HCEC 1CT (cell line): ENCODE measurements at places on chromosomes 1 and 21.

GRCh38 chr1:16155537-16156410, at the start of gene EPHA2:
Gene EPHA2, minus strand, starts transcription at chr1:16156069. Its CDS starts 137 bp downstream, at chr1:16155932.
- peak; percentile 68 for DNase-seq

GRCh38 chr1:183653876-183654451, 848 bp upstream of the APOBEC4 start:
- no peak for DNase-seq

DNA sequence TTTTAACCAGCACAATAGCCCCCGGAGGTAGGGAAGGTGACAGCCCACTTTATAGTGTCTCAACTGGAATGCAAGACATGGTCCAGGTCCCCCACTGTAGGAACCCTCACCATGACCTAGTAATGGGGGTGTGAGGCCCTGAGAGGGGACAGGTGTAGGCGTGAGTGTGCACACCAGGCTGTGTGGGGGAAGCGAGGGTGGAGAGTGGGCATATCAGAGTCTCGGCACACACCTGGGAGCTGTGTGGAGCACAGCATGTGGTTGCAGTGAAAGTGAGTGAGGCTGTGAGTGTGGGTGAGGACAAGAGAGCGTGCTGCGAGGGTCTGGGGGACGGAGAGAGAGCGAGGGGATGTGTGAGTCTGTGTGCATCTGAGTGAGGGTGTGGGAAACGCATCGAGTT, 17.1 kb upstream of the RSPO1 start:
- DNase-seq: no peak

- DNase-seq: no peak
Measured at GRCh38 chr21:19275065-19275464, 871.5 kb upstream of the TMPRSS15 start.

DNA sequence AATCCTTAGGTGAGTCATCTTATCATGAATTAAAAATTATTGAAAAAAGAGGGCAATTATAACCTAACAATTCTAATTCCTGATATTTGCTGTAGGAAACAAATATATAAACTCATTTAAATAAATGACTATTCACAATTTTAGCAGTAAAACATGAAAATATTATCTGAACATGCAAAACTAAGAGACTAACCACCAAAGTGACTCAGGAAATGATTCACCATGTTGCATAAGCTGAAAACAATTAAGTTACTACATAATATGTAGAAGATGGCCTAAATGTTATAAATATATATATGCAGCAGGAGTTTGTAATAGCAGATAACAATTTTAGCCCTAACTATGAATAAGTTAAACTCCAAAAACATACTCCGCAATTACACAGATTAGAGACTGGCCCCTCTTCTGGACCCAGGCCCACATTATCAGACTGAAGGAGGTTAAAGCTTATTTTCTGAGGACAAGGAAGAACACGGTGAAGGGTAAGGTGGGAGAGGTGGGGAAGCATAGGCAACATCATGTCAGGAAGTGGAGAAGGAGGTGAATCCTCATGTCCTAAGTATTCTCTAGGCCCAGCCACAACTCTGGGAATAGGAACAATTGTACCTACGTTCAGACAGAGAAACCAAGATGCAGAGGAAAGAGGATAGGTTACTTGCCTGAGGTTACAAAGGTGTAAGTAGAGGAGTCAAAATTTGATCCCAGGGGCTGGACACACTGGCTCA, 15.6 kb upstream of the AIM2 start:
- peak; percentile 88 for DNase-seq

GRCh38 chr1:204872262-204872881, 1.7 kb downstream of the NFASC start:
- no peak for DNase-seq

DNA sequence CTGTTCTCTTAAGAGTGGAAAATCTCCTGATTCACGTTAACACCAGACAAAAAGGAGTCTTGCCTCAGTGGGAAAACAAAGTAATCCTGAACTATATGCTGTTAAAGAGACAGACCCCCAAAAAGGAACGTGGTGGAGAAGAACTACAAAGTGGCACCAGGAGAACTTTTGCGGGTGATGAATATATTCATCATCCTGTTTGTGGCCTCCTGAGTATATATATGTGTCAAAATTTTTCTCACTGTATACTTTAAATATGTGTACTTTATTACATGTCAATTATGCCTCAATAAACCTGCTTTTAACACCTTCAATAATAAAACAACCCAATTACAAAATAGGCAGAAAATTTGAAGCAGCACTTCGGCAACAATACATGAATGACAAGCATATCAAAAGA, 31.1 kb downstream of the ZNF644 start:
- DNase-seq: no peak

- DNase-seq: no peak
Measured at GRCh38 chr1:79902418-79902817, 895.9 kb upstream of the ADGRL4 start.

- DNase-seq: peak; percentile 51
Measured at GRCh38 chr1:10033359-10033845, 644 bp downstream of the UBE4B start.

DNA sequence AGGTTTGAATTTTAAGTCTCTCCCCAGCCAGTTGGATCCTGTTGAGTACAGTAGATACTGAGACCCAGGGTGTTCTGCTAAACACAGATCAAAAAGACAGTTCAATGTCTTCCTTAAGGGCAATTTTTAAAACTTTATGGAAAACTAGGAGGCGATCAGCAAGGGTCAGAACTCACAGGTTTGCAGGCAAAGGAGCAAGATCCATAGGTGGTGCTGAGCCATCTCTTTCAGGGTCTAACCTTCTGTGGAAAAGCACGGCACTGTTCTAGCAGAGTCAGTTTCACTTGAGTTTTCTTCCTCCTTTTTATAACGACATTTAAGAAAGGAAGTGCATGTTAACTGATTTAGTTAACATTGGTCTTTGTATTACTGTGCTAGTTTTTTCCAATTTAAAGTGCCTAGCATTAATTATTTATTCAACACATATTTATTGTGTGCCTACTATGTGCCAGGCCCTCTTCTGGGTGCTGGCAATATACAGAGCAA, at the start of gene CD84:
Gene CD84, minus strand, starts transcription at position 281 of the 486 bp plus-strand sequence. Its CDS starts 59 bp downstream, at position 222.
- no peak for DNase-seq

DNA sequence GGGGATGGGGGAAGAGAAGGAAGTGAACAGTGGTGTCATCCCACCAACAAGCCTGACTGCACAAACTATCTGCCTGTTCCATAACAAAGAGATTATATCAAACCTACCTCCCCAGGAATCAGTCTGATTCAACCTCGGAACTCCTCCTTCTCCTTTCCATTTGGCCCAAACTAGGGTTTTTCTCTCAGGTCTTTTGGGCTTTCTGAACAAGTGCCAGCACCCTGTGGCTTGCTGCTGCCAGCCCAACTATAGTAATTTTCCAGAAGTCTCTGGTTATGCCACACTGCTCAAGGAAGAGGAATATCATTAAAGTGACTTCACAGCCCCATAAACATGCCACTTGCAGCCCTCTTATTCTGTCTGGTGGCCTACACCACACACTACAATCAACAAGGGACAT, 70.5 kb downstream of the RGS7 start:
- DNase-seq: no peak

DNA sequence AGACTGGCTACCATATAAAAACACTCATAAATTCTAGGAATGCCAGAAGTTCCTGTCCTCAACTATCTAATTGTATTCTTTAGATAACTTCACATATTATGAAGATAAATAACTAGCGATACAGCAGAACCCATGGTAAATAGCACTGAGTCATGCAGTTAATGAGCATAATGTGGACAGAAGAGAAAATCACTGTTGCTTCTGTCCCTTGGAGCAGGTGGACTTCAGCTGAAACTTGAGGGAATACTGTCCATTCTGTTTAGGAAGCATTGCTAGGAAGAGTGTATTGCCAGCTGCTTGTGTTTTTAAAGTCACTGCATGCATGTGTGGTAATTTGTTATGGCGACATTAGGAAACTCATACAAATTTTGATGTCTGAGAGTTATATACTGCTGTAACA, 854.4 kb downstream of the LTN1 start:
- no peak for DNase-seq

- no peak for DNase-seq
Measured at GRCh38 chr1:164937291-164937690, 378.3 kb downstream of the PBX1 start.

GRCh38 chr21:44000360-44000759, 11.7 kb upstream of the TRAPPC10 start:
- no peak for DNase-seq

- no peak for DNase-seq
Measured at GRCh38 chr21:18776936-18777335, 373.4 kb upstream of the TMPRSS15 start.

- DNase-seq: peak; percentile 61
Measured at GRCh38 chr1:99662539-99663080, 16.7 kb downstream of the PALMD start.

- DNase-seq: no peak
Measured at GRCh38 chr1:197811769-197812168, 36.5 kb upstream of the DENND1B start.

DNA sequence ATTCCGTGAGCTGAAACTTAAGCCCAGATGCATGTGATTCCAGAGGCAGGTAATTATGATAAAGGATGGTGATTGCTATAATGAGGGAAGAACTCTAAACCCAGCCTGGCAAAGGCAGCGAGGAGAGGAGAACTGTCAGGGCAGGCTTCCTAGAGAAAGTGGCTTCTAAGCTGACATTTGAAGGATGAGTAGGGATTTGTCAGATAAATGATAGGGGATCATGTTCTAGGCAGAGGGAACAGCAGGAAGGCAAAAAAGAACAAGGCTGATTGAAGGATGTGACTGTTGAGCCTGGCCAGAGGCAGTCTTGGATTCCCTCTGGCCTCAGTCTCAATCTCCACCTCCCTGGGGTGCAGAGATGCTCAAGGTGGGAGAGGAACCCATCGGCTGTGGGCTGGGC, 146.4 kb upstream of the POU3F1 start:
- no peak for DNase-seq

DNA sequence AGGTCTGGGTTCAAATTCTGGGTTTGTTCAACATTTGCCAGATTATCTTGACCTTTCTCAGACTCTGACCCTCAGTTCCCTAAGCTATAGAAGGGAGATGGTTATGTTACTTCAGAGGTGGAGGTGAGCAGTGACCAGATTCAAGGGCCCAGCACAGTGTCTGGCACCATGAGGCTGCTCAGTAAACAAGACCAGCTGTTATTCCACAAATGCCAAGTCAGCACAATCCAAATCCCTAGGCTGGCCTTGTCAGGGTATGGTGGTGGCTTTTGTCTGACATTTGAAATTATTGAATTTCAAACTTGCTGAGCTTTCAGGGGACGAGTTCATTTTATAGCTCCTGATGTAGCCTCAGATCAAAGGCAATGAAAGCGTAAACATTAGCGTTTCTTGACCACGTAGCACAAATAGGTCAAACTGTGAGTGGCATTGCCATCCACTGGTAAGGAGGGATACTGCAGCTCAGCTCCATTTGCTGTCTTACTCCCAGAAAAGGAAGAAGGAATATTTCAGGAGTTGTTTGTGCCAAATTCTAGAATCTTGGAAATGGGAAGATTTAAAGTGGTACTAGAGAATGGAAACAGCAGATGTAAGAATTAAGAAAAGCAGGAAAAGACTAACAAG, 94.3 kb upstream of the EDN2 start:
- DNase-seq: peak; percentile 40

DNA sequence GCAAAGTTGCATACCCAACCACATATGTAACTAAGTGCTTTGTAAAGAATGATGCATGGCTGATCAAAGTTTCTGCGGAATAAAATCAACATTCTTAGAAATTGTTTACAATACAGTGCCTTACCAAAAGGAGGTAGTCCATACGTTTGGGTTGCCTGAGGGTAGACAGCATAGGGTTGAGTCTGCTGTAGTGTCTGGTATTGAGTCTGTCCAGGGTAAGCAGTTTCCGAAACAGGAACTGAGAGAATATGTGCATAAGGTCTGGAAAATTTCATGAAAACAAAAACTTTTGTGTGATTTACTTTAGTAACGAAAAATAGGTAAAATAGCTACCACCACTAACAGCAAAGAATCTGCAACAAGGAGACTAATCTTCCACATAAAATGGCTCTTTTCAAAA, 53.0 kb downstream of the EYA3 start:
- DNase-seq: no peak

GRCh38 chr1:201307231-201307630, 23.9 kb downstream of the PKP1 start:
- peak; percentile 36 for DNase-seq

- no peak for DNase-seq
Measured at GRCh38 chr1:2848006-2848670, 46.6 kb upstream of the TTC34 start.

- DNase-seq: peak; percentile 37
Measured at GRCh38 chr1:100265562-100265930, 470 bp upstream of the RTCA start.

- DNase-seq: no peak
Measured at GRCh38 chr1:160423966-160424365, 23.6 kb downstream of the VANGL2 start.

GRCh38 chr1:90753556-90753955, 36.5 kb upstream of the BARHL2 start:
- DNase-seq: no peak

DNA sequence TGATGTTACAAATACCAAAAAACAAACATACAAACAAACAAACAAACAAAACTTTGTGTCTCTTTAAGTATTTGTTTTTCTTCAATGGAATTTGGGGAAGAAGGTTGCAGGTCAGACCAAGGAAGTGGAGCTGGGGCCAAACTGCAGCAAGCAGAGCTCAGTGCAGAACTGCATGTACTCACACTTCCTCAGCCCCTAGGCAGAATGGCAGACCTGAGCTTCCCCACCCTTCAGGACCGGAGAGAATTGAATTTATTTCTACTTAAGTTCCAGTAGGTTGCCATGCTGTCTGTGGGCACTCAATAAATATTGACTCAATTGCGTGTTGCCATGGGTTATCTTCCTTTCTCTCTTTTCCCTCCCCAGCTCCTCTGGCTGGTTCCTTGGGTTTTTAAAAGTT, 173.6 kb downstream of the PTGER3 start:
- DNase-seq: no peak

GRCh38 chr21:15614766-15615165, 115.0 kb upstream of the USP25 start:
- no peak for DNase-seq

DNA sequence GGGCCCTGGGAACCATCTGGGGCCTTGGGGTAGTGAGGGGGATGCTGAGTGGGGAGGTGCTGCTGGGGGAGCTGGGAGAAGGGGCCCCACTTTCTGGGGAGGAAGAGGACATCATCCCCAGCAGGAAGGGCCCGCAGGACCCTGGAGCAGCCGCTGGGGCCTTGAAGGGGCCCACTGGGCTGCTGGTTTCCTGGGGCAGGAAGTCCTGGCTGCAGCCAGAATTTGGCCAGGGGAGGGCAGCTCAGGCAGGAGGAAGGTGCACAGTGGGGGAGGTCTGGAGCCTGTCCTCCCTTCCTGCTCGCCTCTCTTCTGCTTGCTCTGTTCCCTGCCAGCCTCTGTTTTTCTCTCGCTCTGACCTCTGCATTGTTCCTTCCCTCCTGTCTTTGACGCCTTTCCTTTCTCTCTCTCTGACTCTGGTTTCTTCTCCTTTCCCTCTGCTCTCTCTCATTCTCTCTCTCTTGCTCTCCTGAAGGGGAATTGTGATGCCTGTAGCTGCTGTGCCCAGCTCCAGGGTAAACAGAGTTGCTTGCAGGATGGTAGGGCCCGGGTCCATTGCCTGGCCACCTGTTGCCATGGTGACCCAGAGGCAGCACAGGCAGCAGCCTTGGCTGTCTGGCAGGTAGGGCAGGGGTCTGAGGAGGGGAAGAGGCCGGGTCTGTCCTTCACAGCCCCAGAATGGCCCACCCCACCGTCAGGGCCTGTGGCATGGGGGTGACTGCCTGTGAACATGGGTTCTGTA, 23.9 kb downstream of the ACOT11 start:
- no peak for DNase-seq
